ENCODE measurements at places on chromosomes 7 and 10.

- no peak for DNase-seq
These were observed 7.4 kb downstream of the ZNF365 start for GRCh38 chr10:62381385-62382102.

DNA sequence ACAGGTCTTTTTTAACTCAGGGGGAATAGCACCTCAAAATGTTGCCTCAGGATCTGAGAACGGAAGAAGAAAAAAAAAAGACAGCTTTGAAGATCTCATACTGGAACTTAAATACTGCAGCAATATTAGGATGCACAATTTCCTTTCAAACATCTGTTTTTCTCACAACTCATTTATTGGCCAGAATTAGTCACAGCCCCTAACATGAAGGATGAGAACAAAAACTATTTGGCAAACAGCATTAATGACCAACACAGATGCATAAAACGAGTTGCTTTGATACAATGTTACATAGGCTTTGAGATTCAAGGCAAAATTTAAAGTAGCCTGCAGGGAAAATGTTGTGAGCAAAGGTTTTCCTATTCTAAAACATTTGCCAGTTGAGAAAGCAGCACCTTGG, 36.5 kb downstream of the JMJD1C start:
- DNase-seq: no peak

- DNase-seq: no peak
These were observed 852 bp upstream of the KLF6 start for GRCh38 chr10:3785851-3786271.

GRCh38 chr10:129790715-129791446, 173.2 kb downstream of the EBF3 start:
- DNase-seq: no peak

DNA sequence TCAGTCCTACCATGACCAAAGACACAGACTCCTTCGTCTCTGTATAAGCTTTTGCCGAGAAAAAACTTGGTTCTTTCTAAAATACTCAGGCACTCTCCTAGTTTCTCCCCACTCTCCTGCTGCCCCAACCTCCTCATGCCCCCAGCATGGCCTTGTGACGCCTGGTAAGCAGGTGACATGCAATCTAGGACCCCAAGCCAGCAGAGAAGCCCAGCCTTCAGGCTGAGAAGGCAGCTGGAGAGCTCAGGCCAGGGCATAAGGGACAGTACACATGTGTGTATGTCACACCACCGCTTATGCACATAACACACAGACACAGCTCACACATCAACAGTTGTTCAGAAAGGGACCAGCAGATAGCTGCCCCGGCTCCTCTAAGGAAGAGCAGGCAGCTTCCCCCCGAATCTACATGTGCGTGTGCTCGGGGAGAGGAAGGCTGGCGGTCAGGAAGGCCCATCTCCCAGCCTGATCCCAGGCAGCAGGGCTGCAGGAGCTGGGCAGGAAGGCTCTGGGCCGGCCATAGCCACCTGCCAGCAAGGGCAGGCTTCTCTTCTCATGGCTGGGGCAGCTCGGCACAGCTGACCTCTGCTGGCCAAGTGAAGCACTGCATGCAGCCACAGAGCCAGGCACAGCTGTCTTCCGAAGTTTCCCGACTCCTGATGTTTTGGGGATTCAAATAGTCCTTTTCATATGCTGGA, 8.5 kb downstream of the DDX56 start:
- DNase-seq: peak; percentile 36

DNA sequence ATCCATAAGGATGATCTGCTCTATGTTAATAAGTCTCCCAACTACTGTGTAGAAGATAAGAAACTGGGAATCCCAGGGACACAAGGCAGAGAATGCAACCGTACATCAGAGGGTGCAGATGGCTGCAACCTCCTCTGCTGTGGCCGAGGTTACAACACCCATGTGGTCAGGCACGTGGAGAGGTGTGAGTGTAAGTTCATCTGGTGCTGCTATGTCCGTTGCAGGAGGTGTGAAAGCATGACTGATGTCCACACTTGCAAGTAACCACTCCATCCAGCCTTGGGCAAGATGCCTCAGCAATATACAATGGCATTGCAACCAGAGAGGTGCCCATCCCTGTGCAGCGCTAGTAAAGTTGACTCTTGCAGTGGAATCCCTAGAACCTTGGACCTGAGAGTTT, 10.3 kb downstream of the WNT16 start:
- no peak for DNase-seq

GRCh38 chr7:92698237-92698841, 108.1 kb upstream of the FAM133B start:
- no peak for DNase-seq

DNA sequence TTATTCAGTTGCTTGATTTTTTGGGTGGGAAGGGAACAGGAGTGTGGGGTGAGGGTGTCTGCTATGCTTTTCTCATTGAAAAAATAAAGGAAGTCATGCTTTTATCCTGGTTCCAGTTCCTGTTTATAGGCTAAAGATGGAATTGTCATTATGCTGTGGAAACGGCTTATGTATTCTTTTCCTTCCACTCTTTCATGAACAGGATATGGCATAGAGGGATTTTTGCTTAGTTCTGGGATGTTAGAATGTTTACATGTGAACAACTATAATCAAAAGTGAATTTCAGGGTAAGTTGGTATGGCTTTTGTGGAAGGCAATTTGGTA, 35.9 kb upstream of the PTPN12 start:
- DNase-seq: no peak

- DNase-seq: no peak
These were observed 542.7 kb downstream of the TNS3 start for GRCh38 chr7:47039089-47039648.

- DNase-seq: no peak
These were observed 3.0 kb upstream of the PLAU start for GRCh38 chr10:73907841-73908517.

- DNase-seq: no peak
These were observed 88.5 kb downstream of the CREM start for GRCh38 chr10:35215107-35215506.

- DNase-seq: no peak
These were observed 70.4 kb upstream of the ATRNL1 start for GRCh38 chr10:115022733-115023132.

DNA sequence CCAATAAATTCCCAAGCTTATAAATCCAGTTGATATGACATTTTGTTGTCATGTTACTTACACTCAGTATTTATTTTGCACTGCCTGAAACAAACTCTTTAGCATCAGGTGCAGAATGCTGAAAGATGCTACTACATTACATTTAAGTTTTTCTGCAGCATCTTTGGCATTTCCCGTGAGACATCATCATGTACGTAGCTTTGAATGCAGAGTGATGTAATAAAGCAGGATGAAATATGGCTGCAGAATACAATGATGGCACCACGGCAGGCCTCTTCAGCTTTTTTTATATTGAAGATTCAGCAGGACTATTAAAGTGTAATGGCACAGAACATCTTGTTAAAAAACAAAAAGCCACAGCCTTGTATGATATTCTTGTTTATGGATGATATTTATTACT, 531.8 kb downstream of the NXPH1 start:
- DNase-seq: no peak

- no peak for DNase-seq
These were observed 4.3 kb downstream of the ANKRD1 start for GRCh38 chr10:90916392-90917237.

- DNase-seq: no peak
These were observed 18.8 kb downstream of the NEBL start for GRCh38 chr10:20877986-20878983.

DNA sequence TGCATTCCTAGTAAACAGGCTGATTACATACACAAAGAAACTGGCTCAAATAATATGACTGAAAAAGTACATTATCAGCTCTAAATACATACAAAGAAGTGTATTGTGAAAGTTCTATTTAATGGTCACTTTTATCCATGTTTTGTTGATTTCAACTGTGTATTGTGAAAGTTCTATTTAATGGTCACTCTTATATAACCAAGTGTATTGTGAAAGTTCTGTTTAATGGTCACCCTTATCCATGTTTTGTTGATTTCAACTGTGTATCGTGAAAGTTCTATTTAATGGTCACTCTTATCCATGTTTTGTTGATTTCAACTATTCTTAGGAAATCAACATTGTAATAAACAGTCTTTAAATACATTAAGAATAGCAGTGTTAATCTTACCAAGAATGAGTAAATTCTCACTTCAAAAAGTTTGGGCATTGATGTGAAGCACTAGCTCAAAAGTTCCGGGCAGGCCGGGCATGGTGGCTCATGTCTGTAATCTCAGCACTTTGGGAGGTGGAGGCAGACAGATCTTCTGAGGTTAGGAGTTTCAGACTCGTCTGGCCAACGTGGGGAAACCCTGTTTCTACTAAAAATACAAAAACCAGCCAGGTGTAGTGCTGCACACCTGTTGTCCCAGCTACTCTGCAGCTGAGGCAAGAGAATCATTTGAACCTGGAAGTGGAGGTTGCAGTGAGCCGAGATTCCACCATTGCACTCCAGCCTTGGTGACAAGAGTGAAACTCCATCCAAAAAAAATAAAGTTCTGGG, 34.8 kb upstream of the FEZF1 start:
- no peak for DNase-seq

DNA sequence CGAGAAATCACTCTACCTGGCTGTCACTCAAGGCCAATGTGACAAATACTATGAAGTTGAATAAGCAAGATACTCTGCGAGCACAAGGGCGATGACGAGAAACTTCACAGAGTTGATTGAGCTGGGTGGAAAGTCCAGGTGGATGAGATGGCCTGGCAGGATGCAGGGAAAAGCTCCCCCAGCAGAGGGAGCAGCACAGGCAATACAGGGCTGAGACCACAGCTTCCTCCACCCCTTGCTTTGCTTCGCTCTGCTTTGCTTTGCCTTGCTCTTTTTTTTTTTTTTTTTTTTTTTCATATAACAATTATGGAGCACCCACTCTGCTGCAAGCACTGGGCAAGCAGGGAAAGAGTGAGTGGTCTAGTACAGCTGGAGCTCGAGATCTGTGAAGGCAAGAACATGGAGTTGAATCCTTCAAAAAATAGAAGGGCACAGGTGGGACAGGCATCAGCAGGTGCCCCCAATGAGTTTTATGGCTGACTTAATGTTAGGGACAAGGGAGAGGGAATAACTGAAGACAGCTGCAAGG, 88.3 kb downstream of the CABCOCO1 start:
- DNase-seq: peak; percentile 30

DNA sequence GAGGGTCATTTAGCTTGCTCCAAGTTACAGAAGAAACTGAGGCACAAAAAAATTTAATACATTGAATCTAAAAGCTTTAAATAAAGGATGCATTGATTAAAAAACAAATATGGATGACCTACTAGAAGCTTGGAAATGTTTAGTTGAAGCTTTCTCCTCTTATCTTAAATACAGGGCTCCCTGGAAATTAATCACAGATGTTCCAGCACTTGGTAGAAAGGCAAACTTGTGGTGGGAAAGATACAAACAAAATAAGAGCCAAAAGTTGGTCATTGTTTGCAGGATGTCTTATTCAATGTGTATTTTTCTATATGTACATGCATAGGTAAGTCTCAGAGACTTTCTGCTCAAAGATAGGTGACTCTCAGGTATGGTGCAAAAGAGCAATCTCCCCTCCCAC, 40.7 kb upstream of the LYZL1 start:
- no peak for DNase-seq

GRCh38 chr10:497289-497688, 192.2 kb downstream of the DIP2C start:
- DNase-seq: no peak

DNA sequence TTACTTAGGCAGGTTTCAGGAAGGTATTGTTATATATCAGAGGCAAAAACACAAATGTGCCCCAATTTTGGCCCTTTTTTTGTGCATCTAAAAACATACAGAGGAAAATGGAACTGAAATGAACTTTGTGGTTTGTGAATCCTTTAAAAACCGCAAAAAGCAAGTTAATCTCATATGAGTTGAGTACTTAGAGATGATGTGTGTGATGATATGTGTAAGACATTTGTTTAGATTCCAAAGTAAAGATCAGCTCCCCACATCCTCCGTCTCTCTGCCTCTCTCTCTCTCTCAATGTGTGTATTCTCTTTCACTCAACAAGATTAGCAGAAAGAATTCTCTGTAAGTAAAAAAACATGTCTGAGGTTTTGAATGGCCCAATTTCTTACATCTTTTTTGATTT, 201.9 kb downstream of the MALRD1 start:
- no peak for DNase-seq

- DNase-seq: no peak
These were observed 32.9 kb upstream of the SLF2 start for GRCh38 chr10:100879741-100880360.

- DNase-seq: no peak
These were observed 104.6 kb downstream of the FOXP2 start for GRCh38 chr7:114519240-114519639.

- no peak for DNase-seq
These were observed 305.9 kb upstream of the SMIM30 start for GRCh38 chr7:113424185-113424817.

DNA sequence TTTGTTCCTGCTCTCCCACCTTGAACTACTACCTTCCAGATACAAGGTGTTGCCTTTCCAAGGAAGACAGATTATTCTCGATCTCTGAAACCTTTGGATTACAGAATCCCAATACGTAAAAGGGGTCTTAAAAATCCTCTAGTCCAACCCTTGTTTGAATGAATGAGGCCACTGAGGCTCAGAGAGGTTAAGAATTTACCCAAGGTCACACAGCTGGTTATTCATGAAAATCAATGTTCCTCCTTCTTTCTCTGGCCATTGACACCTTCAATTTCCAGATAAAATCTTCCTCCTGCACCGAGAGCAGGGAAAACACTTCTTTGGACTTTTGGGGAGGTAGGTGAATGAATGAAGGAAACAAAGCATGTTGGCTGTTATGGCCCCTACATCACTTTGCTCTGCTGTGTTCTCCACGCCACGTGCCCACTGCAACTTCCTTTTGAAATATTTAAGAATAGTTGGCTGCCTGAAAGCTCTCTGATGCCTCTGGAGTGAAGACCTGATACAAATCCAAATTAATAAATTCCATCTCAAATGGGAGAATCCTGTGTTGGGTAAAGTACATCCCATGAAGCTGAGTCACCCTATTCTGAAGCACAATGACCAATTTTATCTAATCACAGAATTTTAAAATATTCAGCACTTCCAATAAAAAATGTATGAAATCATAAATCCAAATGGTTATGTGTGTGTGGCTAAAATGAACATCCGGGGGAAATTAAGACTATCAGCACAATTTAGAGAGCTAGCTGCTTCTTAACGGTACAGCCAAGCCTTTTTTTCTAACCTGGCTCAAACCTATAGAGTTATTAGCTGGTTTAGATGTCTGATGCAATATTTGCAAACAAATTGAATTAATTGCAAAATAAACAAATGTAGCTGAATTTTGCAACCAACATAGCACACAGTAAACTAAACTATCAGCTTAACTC, 7.3 kb downstream of the SVIL start:
- no peak for DNase-seq
